Left cardiac atrium (tissue), 4 donors: ENCODE measurements at places on chromosomes 1 and 21.

- no peak for DNase-seq
Observed at GRCh38 chr1:198873696-198874230, 234.9 kb downstream of the PTPRC start.

- no peak for DNase-seq
Observed at GRCh38 chr1:110005971-110006370, 21.4 kb downstream of the AHCYL1 start.

- DNase-seq = peak; percentile 43
Observed at GRCh38 chr1:91693557-91693956, 192.4 kb downstream of the TGFBR3 start.

GRCh38 chr1:152970495-152970894 is at the start of gene SPRR4:
SPRR4 (plus strand) TSS chr1:152970648; CDS start chr1:152971891, 1,243 bp downstream.
- DNase-seq = no peak

DNA sequence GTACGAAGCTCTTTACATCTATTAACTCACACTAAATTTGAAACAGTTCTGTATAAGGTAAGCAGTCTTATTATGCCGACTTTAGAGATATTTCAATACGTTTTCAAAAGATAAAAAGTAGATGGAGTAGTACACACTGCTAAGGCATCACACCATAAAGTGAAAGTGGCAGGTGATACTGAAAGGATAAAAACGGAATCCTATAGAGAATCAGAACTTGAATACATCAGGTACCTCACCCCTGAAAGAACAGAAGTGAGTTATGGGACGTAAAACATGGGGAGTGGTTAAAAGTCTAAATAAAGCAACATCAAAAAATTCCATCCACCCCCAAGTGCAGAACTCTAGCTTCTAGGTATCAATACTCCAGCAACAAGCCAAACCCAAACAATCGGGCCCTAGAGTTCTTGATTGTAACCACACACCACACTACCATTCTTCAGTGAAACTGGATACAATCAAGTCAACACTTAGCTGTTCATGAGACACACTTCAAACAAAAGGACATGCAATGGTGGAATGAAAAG is 142.6 kb downstream of the SMYD3 start:
- no peak for DNase-seq

DNA sequence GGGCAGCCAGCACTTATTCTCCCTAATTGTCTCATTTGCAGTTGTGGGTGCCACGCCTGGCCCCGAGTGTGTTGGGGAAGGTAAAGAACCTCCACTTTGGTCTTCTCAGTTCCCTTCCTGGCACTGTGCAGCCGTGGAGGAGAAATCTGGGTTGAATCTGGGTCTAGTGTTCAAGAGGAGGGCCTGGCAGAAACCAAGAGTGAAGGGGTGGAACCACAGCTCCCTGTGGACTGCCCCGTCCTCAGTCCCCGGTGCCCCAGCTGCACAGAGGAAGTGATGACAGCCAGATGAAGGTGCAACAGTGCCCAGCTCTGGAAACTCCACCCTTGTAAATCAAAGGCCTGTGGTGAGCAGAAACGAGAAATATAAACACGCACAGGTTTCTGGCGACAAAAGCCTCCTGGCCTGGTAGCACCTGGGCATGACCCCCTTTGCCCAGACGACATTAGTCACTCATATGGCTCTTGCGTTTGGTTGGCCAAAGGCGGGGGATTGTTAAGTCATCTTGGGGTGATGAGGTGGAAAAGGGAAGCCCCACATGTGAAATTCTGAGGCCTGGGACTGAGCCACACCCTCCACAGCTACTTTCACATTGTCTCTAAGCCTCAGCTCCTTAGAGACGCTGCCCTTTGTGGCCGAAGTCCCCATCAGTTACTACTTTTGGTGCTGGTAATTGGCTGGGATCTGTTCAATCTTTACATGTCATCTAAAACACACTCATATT is 4.2 kb upstream of the ECE1 start:
- no peak for DNase-seq

DNA sequence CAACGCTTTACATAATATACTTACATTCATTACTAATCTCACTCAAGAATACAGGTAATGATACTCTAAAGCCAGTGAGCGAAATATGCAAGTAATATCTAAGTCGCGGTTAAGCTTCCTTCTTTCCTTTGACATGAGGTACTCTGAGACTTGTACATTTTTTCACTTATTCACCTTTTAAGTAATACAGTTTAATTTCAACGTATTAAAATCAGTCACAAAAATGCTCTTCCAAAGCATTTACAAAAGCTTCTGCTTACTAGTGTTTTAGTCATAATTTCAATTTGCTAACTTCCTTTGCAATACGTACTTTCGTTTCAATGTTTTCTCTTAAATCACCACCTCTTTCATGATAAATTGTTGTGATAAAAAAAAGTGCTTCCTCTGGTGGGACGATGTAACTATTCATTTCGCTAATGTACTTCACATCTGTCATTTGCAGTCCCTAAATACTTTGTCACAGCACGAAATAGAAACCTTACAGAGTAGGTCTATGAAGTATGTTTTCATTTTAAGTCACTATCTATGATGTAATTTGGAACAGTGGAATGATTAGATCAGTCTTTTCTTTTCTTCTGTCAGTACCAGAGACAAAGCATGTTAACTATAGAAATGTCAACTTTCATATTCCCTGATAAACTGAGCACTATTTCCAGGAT is 34.0 kb upstream of the ADGRL4 start:
- no peak for DNase-seq

DNA sequence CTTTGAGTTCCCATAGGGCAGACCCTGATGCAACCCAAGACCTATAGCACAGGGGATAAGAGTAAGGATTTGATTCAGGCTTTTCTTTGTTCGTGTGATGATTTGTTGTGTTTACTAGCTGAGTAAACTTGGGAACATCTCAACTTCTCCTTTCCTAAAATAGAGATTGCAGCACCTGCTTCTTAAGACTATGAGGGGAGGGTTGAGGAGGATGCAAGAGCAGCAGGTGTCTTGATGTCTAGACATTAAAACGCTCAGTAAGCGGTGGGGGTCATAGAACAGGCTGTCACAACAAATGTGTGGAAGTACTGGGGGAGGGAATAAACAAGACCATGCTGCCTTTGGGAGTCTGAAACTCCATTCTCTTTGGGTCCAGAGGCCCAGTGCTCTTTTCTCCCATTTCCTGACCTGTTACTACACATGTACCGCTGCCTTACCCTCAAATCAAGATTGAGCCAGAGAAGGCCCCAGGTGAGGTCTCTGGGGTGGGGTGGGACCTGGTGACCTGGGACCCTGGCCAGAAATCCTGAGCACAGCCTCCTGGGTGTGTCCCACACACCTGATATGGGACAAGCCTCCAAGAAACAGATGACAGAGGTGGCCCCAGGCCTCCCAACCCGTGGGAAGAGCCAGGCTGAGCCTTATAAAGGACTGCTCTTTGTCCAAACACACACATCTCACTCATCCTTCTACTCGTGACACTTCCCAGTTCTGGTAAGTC is at the start of gene S100A7A:
TSS of gene S100A7A (plus strand) at position 671 of the 721 bp plus-strand sequence. CDS start 1,563 bp downstream, outside the sequence.
- no peak for DNase-seq

- no peak for DNase-seq
Observed at GRCh38 chr1:29743264-29743663, 506.9 kb downstream of the PTPRU start.

- no peak for DNase-seq
Observed at GRCh38 chr1:187862506-187862905, 1033.8 kb downstream of the PLA2G4A start.

DNA sequence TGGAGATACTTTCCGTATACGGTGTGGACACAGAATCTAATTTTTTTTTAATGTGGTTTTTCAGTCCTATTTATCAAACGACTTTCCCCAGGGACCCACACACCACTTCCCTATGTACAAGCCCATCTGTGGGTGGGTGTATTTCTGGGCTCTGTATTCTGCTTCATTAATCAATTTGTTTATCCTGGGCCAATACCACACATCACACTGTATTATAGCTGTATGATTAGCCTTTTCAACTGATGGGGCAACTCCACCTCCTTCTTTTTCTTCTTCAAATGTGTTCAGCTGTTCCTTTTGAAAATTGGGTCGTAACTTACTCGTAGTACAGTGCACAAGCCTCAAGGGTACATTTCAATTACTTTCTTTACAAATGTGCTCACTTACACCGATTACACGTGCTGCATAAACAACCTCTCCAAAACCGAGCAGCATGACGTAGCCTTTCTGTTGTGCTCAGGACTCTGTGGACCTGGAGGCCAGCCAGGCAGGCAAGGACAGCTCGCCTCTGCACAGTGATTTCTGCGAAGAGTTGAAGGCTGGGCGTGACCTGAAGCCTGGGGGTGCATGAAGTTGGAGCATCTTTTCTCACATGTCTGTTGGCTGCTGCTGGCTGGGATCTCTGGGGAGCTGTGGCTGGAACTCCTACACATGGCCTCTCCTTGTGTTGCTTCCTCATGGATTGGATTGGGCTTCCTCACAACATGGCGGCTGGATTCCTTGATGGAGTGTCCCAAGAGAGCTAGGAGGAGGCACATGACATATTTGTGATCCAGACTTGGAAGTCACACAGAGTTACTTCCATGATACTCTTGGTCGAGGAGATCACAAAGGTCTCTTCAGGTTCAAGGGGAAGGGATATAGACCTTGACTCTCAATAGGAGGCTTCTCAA is 126.5 kb downstream of the CRYAA start:
- DNase-seq = no peak

- no peak for DNase-seq
Observed at GRCh38 chr1:221709854-221710253, 32.0 kb downstream of the DUSP10 start.

DNA sequence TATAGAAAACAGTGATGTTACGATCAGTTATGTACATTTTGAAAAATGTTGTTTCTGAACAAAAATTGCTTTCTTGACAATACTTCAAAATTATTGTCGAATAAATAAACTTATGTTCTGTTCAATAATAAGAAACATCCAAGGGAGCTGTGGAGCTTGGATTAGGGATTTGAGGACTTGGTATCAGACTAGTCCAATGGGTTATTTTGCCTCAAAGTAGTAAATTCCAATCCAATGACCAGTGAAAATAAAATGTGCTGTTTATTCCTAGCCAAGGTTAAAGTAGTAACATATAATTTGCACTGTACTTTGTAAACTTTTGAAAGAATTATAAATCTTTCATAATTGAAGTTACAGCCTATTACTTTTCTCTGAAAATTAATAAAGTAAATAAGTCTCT is 79.1 kb upstream of the IVNS1ABP start:
- DNase-seq = no peak

DNA sequence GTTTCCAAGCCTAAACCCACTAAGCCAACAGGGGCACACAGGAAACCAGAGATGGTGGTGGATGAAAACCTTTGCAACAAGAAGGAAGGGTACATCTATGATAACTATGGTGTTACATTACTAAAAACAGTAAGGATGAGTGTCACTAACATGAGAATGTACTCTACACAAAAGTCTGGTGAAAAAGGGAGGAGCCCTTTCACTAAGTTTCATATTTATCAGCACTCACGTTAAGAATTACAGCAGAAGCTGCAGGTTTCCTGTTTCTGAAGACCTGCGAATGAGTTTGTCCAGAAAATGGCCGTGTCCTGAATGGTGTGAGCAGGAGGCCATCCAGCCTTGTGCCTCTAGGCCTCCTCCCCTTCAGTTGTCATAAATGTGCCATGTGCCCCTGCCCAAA is 17.8 kb downstream of the ABCG1 start:
- no peak for DNase-seq

- no peak for DNase-seq
Observed at GRCh38 chr21:34882719-34883131, 166.4 kb downstream of the RUNX1 start.

- no peak for DNase-seq
Observed at GRCh38 chr1:165423136-165423535, 21.8 kb downstream of the RXRG start.

DNA sequence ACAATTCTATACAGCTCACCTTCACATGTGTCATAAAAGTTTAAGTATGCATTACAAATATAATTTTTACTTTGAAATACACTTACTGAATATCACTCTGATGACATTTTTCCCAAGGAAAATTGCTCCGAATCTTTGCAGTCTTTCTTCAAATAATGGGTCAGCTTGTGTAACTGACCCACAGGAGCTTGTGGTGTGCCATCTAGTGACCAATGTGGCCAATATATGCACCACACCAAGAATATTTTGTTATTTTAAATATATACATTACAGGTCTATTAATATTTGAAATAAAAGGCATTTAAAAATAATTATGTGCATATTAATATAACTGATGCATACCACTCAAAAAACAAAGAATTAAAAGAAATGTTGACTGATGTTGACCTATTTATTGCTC is 271.4 kb downstream of the TBX15 start:
- no peak for DNase-seq

DNA sequence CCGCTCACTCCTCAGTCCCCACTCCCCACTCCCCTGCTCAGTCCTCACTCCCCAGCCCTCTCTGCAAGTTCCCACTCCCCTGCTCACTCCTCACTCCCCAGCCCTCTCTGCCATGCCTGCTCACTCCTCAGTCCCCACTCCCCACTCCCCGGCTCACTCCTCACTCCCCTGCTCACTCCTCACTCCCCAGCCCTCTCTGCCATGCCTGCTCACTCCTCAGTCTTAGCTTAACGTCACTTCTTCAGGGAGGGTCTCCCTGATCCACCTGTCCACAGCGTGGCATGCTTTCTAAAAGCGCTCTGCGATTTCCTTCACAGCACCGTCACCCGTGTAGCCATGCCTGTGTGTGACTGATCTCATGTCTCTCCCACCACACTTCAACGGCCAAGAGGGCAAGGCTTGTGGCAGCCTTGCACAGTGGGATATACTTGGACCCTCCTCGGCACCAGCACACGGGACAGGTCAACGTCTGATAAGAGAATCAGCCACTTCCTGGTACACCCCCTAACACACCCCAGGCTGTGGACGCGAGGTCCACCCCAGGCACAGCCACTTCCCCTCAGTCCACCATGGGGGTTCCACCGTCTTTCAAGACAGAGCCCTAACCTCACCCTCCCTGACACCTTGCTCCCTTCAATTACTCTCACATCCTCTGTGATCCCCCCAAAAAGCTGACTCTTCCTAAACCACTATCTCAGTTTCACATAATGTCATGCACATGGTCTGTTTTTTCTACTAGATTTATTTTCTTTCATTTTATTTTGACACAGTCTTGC is 14.0 kb downstream of the PRDM15 start:
- DNase-seq = no peak

- no peak for DNase-seq
Observed at GRCh38 chr1:1969505-1969900, 34.1 kb downstream of the CFAP74 start.

DNA sequence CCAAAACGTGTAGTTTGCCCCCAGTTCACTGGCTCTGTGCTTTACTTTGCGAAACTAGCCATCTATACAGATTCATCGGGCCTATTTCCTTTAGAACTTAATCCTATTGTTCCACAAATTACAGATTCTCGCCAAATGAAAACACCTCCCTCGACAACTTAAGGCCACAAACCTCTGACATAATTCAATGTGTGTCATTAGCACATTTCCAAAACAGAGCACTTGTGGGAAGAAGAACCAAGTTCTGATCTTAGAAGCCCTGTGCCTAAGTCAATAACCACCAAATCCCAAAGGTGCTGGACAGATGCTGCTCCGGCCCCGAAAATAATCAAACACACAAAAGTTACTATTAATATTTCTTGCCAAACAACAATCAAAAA is 93.9 kb downstream of the SLC45A1 start:
- DNase-seq = no peak

DNA sequence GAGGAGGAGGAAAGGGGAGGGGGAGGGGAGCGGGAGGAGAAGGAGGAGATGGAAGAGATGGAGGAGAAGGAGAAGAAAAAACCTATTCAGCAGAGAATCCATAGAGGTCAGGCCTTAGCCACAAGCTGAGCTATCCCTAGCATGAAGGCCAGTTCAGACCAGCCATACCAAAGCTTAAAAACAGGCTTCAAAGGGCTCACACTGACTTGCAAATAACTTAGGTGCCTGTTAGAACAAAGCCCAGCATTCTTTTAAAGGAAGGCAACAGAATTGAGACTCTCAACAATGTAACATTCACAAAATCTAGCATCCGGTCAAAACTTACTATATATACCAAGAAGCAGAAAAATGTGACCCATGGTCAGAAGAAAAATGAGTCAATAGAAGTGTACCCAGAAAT is 43.6 kb upstream of the IFFO2 start:
- no peak for DNase-seq
